ENCODE measurements at places on chromosomes 11 and 22. TPM values are rescaled to one million over a fixed set of nuclear protein-coding genes. Genes with fewer than 3 reads are reported as not detected.

- no peak for DNase-seq
Measured at GRCh38 chr11:13214276-13214675, 63.3 kb upstream of the BMAL1 start.

HPS5 gene
- 6.7 TPM for polyA plus RNA-seq

DNA sequence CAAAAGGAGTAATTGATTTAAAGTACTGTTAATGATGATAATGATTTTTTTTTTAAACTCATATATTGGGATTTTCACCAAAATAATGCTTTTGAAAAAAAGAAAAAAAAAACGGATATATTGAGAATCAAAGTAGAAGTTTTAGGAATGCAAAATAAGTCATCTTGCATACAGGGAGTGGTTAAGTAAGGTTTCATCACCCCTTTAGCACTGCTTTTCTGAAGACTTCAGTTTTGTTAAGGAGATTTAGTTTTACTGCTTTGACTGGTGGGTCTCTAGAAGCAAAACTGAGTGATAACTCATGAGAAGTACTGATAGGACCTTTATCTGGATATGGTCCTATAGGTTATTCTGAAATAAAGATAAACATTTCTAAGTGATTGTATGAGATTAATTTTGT, 43.9 kb downstream of the RRM1 start:
- DNase-seq: no peak

DNA sequence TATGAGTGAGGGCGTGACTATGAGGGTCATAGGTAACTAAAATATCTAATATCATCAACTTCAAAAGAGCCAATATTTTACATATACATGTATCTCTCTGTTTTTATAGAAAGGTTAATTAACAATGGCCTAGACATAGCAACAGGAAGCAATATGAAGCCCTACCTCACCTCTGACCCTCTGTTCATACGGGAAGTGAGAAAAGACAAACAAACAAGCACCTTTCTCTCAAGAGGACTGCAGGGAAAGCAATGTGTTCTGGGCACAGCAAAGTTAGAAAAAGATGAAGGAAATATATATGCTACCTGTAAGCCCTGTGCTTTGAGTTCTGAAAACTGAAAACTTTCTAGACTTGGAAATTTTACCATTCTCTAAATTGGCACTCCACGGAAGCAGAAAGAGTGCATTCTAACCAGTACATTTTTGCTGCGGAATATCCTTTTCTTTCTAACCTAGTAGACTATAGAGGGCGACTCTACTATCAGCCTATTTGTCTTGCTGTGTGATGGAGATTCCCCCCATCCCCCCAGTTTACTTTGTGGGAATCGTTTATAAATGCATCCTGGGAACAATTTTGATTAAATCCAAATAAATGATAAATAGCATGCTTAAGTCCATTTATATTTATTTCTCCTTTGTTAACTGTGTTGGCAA, 830.4 kb upstream of the FAT3 start:
- no peak for DNase-seq

APOL3 gene
- 23.3 TPM for polyA plus RNA-seq

- DNase-seq: peak; percentile 63
Measured at GRCh38 chr11:65204646-65205601, 23.2 kb downstream of the CAPN1 start.

ILK gene
- polyA plus RNA-seq: 180 TPM

DNA sequence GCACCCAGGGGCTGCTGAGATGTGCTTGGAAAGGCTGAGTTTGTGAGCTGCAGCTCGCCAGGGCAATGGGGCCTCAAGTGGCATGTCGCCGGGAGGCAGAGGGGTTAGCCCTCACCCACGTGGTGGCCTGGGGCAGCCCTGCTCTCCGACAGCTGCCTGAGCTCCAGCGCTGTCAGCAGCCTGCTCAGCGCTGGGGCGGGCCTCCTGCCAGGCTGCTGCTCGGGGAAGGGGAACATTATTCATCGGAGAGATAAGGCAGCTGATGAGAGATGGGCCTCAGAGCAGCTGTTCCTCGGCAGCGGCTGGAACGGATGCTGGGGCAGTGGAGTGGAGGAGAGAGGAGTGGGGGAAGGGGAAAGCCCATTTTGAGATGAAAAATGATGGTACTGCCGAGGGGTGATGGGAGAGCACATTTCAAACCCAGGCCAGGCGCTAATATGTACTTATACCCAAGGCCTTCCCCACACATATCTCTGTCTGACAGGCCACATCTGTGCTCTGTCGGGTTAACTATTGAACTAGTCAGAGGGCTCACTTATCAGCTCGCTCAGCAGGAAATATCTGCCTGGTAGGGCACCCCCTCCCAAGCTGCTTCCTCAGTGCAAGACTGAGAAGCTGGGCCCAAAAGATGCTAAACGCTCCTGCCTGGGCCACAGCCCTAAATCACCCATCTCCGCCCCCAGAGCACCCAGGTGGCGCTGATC, 79.5 kb downstream of the TIMP3 start:
- peak; percentile 97 for DNase-seq

GRCh38 chr11:95155385-95155784, 65.7 kb downstream of the ENDOD1 start:
- DNase-seq: no peak
